ENCODE measurements at places on chromosomes 7 and 10. TPM values are rescaled to one million over a fixed set of nuclear protein-coding genes. Genes with fewer than 3 reads are reported as not detected.

The VIPR2 gene
- total RNA-seq, result not detected

The RRP12 gene
- 6.8 TPM for total RNA-seq

The LSM5 gene
- 20.9 TPM for total RNA-seq

The GRM3 gene
- total RNA-seq, result not detected

The LIPJ gene
- total RNA-seq, result not detected

The DNAJB9 gene
- 61.5 TPM for total RNA-seq

The MUC12 gene
- not detected for total RNA-seq

The MEOX2 gene
- 0.13 TPM for total RNA-seq

The STEAP1B gene
- total RNA-seq, result 4.4 TPM

The PRKCQ gene
- 0.24 TPM for total RNA-seq

The SYNPO2L gene
- 0.08 TPM for total RNA-seq

The MEPCE gene
- 35.9 TPM for total RNA-seq

The ASB10 gene
- not detected for total RNA-seq

The GCK gene
- total RNA-seq, result 0.56 TPM

The TMEM184A gene
- 0.13 TPM for total RNA-seq

The PIP gene
- total RNA-seq, result not detected

The ZNF239 gene
- total RNA-seq, result 3.6 TPM

The CNNM2 gene
- total RNA-seq, result 13.0 TPM

The PNLIP gene
- not detected for total RNA-seq

The ENO4 gene
- 0.16 TPM for total RNA-seq

The OR2A7 gene
- total RNA-seq, result 0.13 TPM

The ACSM6 gene
- total RNA-seq, result not detected

The PMPCB gene
- total RNA-seq, result 69.6 TPM

The MYL10 gene
- not detected for total RNA-seq

The NODAL gene
- total RNA-seq, result not detected

The SORBS1 gene
- 0.16 TPM for total RNA-seq

The CFTR gene
- 0.13 TPM for total RNA-seq

The OR2A1 gene
- 0.24 TPM for total RNA-seq

The MYH16 gene
- total RNA-seq, result 0.26 TPM

The CYP26C1 gene
- total RNA-seq, result 0.13 TPM

The SUGCT gene
- 7.4 TPM for total RNA-seq

The PILRB gene
- 13.3 TPM for total RNA-seq

The ZNF248 gene
- total RNA-seq, result 3.0 TPM

The TES gene
- total RNA-seq, result 76.3 TPM

The TRIL gene
- total RNA-seq, result 11.4 TPM

The VWDE gene
- total RNA-seq, result 0.13 TPM

The TRPV5 gene
- not detected for total RNA-seq

The COL13A1 gene
- 3.7 TPM for total RNA-seq

The HYAL4 gene
- total RNA-seq, result not detected

The FKBP9 gene
- total RNA-seq, result 198 TPM

The NDUFB2 gene
- total RNA-seq, result 270 TPM

The PLA2G12B gene
- not detected for total RNA-seq

The ABCA13 gene
- total RNA-seq, result 0.08 TPM

Data from epithelial cell of alveolus of lung (primary cell).